Progenitor cell of endocrine pancreas (in vitro differentiated cells): ENCODE measurements at places on chromosomes 7 and 10. TPM values are rescaled to one million over a fixed set of nuclear protein-coding genes. Genes with fewer than 3 reads are reported as not detected.

The ATP5F1C gene
- total RNA-seq: 220 and 221 TPM in 2 replicates

The TMEM178B gene
- 2.3 and 2.8 TPM in 2 replicates for total RNA-seq

DNA sequence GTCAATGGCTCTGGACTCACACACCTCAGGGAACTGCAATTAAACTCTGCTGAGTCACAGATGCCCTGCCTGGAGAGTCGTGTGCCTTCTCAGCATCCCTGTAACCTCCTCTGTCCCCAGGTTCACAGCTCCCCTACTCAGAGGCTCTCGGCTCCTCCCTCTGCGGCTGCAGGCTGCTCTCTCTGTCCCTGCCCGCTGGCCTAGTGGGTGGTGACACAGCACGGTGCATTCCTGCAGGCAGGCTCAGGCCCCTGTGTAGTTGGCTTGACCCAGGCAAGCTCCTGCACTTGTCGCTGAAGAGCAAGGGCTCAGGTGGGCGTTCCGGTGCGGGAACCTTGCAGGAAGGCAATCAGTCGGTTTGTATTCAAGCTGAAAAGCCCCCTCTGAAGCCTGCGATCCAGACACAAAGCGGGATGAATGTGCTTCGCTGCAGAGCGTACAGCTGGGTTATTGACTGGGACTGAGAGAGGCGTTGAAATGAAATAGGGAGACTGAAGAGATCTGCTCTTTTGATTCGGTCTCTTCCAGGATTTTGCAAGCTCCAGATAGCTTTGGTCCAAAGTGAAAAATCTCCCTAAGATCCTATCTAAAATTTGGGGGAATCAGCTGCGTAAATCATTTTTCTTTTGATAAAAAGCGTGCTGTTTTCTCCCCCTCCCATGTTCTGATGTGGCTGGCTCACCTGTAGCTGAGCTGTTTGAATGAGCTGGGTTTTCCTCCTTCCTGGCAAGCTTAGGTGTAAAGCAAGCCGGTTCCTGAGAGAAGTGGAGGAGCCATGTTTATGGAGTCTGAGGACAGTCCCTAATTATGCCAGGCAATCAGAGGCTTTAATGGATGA is 208.7 kb upstream of the PHYHIPL start:
- peak overlapping the region; percentile 82 for H3K27ac ChIP-seq
- H3K36me3 ChIP-seq: no peaks in the 10 kb centered on the region
- peak; percentile 57 for DNase-seq
- H3K4me3 ChIP-seq: peak overlapping the region; percentile 71
- H3K27me3 ChIP-seq: no peaks in the 10 kb centered on the region

GRCh38 chr10:79268742-79269141 is 78.5 kb upstream of the PPIF start:
- no peak for DNase-seq
- peaks cover 2% of the 10 kb centered on the region for H3K27me3 ChIP-seq
- H3K4me3 ChIP-seq: no peak overlapping the region
- H3K36me3 ChIP-seq: peaks cover 10% of the 10 kb centered on the region
- H3K4me1 ChIP-seq: peaks cover 19% of the 10 kb centered on the region
- no peak overlapping the region for H3K27ac ChIP-seq

- no peak overlapping the region for H3K27ac ChIP-seq
- DNase-seq: no peak
- no peaks in the 10 kb centered on the region for H3K27me3 ChIP-seq
- peaks cover 3% of the 10 kb centered on the region for H3K36me3 ChIP-seq
- peaks cover 6% of the 10 kb centered on the region for H3K4me1 ChIP-seq
Measured at GRCh38 chr10:112536663-112537062, 89.6 kb downstream of the VTI1A start.

- no peak for DNase-seq
- no peak overlapping the region for H3K27ac ChIP-seq
- H3K36me3 ChIP-seq: no peaks in the 10 kb centered on the region
- no peak overlapping the region for H3K4me3 ChIP-seq
Measured at GRCh38 chr10:1377740-1378397, 321.7 kb downstream of the WDR37 start.

DNA sequence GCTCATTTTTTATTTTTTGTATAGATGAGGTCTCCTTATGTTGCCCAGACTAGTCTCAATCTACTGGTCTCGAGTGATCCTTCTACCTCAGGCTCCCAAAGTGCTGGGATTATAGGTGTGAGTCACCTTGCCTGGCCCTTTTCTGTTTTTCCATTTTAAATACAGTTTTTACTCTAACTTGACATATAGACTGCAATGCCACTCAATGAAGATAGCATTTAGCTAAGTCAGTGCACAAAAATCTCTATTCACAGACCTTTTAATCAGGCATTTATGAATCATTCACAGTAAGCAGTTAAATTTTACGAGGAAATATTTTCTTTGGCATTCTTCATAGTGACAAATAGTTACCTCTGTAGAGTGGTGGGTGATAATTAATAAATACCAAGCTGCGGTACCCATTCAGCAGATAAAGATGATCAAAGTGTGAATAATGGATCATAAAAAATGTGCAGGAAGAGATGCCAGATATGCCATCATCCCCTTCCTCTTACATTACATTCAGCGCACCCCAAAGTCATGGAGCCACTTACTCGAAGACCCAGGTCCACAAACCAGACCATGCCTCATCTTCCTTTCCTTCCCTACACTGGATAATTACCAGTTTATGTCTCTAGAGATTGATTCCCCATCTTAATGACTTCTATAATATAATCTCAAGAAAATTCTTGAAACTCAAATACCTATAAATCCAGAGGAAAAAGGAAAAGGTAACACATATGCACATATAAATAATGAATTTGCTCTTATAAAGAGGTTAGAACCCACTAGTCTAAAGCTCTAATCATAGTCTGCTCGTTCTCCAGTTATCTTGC is 56.0 kb downstream of the UBE2H start:
- H3K4me1 ChIP-seq: peaks cover 21% of the 10 kb centered on the region
- no peak for DNase-seq
- no peak overlapping the region for H3K27ac ChIP-seq
- H3K27me3 ChIP-seq: no peaks in the 10 kb centered on the region
- no peak overlapping the region for H3K4me3 ChIP-seq

GRCh38 chr7:12066521-12066920 is 144.6 kb upstream of the TMEM106B start:
- H3K27me3 ChIP-seq: no peaks in the 10 kb centered on the region
- H3K4me1 ChIP-seq: no peaks in the 10 kb centered on the region
- H3K36me3 ChIP-seq: no peaks in the 10 kb centered on the region
- no peak for DNase-seq

- peaks cover 31% of the 10 kb centered on the region for H3K27me3 ChIP-seq
- H3K36me3 ChIP-seq: no peaks in the 10 kb centered on the region
- no peak overlapping the region for H3K27ac ChIP-seq
- H3K4me3 ChIP-seq: no peak overlapping the region
Measured at GRCh38 chr7:142488036-142488633, 230.3 kb upstream of the PRSS58 start.

- peaks cover 4% of the 10 kb centered on the region for H3K4me1 ChIP-seq
- H3K27me3 ChIP-seq: peaks cover 15% of the 10 kb centered on the region
- H3K27ac ChIP-seq: no peak overlapping the region
- DNase-seq: no peak
- no peak overlapping the region for H3K4me3 ChIP-seq
Measured at GRCh38 chr7:94042381-94042780, 38.2 kb upstream of the BET1 start.

- H3K27me3 ChIP-seq: no peaks in the 10 kb centered on the region
- H3K36me3 ChIP-seq: peaks cover 2% of the 10 kb centered on the region
- no peak for DNase-seq
- no peak overlapping the region for H3K4me3 ChIP-seq
Measured at GRCh38 chr10:121362026-121362425, 236.2 kb downstream of the FGFR2 start.

GRCh38 chr10:105252911-105253310 is 611.8 kb downstream of the SORCS3 start:
- DNase-seq: no peak
- H3K4me3 ChIP-seq: no peak overlapping the region
- H3K4me1 ChIP-seq: peaks cover 3% of the 10 kb centered on the region
- H3K27me3 ChIP-seq: no peaks in the 10 kb centered on the region
